ENCODE measurements at places on chromosomes 6 and 20. TPM values are rescaled to one million over a fixed set of nuclear protein-coding genes. Genes with fewer than 3 reads are reported as not detected.

- H3K36me3 ChIP-seq = peaks cover 19% of the 10 kb centered on the region
- H3K27ac ChIP-seq = peak overlapping the region; percentile 94
- DNase-seq = peak; percentile 43
- H3K27me3 ChIP-seq = peaks cover 14% of the 10 kb centered on the region
Observed at GRCh38 chr6:159969204-159969912, 476 bp downstream of the IGF2R start.

DNA sequence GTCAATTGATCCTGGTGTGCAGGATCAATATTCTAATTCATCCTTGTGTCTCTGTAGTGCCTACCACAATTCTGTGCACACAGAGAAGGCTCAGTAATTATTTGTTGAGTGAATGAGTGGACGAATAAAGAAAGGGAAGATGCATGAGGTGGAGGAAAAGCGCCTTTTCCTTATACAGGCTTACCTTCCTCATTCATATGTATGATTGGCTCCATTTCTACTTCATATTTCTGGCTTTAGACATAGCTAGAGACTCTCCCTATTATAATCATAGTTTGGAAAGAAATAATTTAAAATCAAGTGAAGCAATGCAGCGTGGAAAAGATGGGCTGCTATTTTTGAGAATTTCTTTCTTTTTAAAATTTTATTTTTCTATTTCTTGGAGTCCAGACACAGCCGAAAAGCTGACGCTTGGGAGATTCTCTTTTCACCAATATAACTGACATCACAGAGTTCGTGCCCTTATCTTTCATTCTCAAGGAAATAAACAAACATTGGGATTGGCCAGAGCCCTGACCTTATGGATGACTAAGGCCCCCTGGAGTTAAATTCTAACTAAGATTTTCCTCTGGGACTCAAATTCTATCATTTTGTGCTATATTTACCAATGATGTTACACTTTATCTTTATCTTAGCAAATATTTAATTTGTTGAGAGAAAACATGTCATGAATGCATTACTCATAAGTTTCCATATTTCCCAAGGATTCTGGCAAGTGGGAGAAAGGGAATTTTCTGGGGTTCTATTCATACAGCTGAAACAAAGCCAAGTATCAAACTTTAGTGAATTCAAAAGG, 48.1 kb downstream of the PRL start:
- H3K27ac ChIP-seq = no peak overlapping the region
- no peaks in the 10 kb centered on the region for H3K36me3 ChIP-seq
- no peaks in the 10 kb centered on the region for H3K4me1 ChIP-seq
- no peaks in the 10 kb centered on the region for H3K27me3 ChIP-seq
- no peak for DNase-seq
- H3K4me3 ChIP-seq = no peak overlapping the region

DNA sequence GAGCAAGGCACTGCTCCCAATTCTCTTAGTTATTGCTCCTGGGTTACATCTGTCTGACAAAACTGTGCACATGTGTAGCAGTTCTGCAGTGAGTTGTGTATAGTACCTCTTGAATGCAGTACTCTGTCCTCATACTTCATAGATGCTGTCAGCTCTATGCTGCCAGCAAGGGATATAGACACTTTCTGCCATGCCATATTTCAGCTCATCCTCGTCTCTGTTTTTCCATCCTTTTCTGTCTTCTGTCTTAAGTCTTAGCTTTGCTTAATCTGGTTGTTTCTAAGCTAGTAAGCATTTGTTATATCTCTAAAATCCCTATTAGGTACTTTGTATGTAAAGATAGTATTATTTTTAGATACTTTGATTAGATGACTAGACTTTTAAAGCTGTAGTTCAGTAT, 76.4 kb downstream of the HIVEP1 start:
- H3K4me3 ChIP-seq = no peak overlapping the region
- peaks cover 14% of the 10 kb centered on the region for H3K36me3 ChIP-seq
- H3K27ac ChIP-seq = no peak overlapping the region

GRCh38 chr6:13605634-13606033, 9.5 kb upstream of the NOL7 start:
- H3K4me1 ChIP-seq = peaks cover 4% of the 10 kb centered on the region
- no peak overlapping the region for H3K27ac ChIP-seq
- DNase-seq = no peak
- peaks cover 18% of the 10 kb centered on the region for H3K36me3 ChIP-seq
- H3K4me3 ChIP-seq = no peak overlapping the region

- no peak overlapping the region for H3K4me3 ChIP-seq
- DNase-seq = no peak
- H3K27ac ChIP-seq = no peak overlapping the region
Observed at GRCh38 chr6:34341481-34341971, 50.9 kb downstream of the NUDT3 start.

GRCh38 chr6:56536536-56536935, 106.2 kb downstream of the DST start:
- H3K27ac ChIP-seq = no peak overlapping the region
- no peak for DNase-seq
- no peak overlapping the region for H3K4me3 ChIP-seq
- H3K36me3 ChIP-seq = no peaks in the 10 kb centered on the region

The BTN1A1 gene
- not detected for total RNA-seq

The GPX5 gene
- not detected for total RNA-seq

- peaks cover 3% of the 10 kb centered on the region for H3K4me1 ChIP-seq
- no peak overlapping the region for H3K4me3 ChIP-seq
- no peaks in the 10 kb centered on the region for H3K27me3 ChIP-seq
- no peaks in the 10 kb centered on the region for H3K36me3 ChIP-seq
Observed at GRCh38 chr6:143215363-143215762, 154.7 kb downstream of the AIG1 start.

DNA sequence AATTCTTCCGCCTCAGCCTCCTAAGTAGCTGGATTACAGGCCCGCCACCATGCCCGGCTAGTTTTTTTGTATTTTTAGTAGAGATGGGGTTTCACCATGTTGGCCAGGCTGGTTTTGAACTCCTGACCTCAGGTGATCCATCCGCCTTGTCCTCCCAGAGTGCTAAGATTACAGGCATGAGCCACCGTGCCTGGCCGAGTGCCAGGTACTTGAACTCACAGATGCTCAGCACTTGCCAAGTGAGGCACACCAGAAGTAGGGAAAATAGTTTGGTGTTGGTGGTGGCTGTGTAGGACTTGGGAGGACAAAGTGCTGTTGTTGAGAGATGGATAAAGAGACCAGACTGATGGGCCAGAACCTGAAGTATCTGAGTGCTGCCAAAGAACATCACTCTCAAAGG, 40.0 kb upstream of the MBOAT1 start:
- H3K36me3 ChIP-seq = no peaks in the 10 kb centered on the region
- no peak overlapping the region for H3K27ac ChIP-seq
- H3K4me1 ChIP-seq = no peaks in the 10 kb centered on the region

- H3K27me3 ChIP-seq = no peaks in the 10 kb centered on the region
- H3K27ac ChIP-seq = no peak overlapping the region
Observed at GRCh38 chr6:34239893-34240292, 3.2 kb downstream of the HMGA1 start.

The STMND1 gene
- not detected for total RNA-seq

DNA sequence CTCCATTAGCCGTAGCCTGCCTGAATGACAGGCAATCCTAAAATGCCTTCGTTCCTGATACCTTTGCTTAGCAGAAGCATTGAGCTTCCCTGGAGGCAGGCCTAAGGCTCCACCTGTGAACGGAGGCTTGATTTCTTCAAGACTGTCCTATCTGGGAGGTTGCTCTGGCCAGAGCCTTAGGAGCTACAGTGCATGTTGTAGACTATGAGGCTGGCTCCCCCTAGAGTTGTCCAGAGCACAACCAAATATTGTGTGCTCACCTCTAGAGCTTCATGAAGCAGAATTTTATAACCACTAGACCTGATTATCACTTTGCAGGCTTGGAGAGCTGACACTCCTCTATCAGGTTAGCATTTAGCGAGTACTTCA, 217.8 kb downstream of the MAFB start:
- H3K4me3 ChIP-seq = no peak overlapping the region
- no peaks in the 10 kb centered on the region for H3K36me3 ChIP-seq
- H3K27ac ChIP-seq = no peak overlapping the region
- DNase-seq = no peak
- H3K27me3 ChIP-seq = no peaks in the 10 kb centered on the region
- H3K4me1 ChIP-seq = no peaks in the 10 kb centered on the region

GRCh38 chr6:338815-339262, 46.6 kb downstream of the DUSP22 start:
- peak overlapping the region; percentile 88 for H3K27ac ChIP-seq
- no peaks in the 10 kb centered on the region for H3K27me3 ChIP-seq
- peak overlapping the region; percentile 70 for H3K4me3 ChIP-seq
- peaks cover 7% of the 10 kb centered on the region for H3K36me3 ChIP-seq
- DNase-seq = peak; percentile 73

DNA sequence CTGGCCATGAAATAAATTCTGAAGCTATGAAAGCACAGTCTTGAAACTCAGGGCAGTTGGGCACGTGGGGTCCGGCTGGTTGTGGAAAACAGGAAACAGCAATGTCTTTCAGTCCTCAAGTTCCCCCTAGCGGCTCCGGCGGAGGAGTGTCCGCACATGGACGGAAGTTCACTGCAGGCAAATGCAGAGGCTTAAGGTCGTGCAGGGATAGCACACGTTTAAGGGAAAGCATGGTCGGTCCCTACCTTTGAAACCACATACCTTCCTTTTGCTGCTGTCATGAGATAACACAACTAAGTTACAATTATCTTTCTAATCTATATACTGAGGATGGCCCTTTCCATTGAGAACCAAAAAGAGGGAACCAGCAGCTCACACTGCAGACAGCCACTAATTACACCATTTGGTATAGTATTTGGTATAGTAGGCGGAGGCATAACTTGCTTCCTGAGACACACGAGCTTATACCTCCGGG, 52.6 kb upstream of the NFATC2 start:
- no peak overlapping the region for H3K4me3 ChIP-seq
- no peaks in the 10 kb centered on the region for H3K36me3 ChIP-seq
- peak overlapping the region; percentile 72 for H3K27ac ChIP-seq
- peaks cover 35% of the 10 kb centered on the region for H3K4me1 ChIP-seq
- DNase-seq = peak; percentile 88

The SDCBP2 gene
- 2.0 TPM for total RNA-seq

- no peak overlapping the region for H3K4me3 ChIP-seq
- H3K36me3 ChIP-seq = no peaks in the 10 kb centered on the region
- H3K27ac ChIP-seq = no peak overlapping the region
- peaks cover 2% of the 10 kb centered on the region for H3K27me3 ChIP-seq
- H3K4me1 ChIP-seq = peaks cover 15% of the 10 kb centered on the region
Observed at GRCh38 chr6:108446629-108447150, 114.0 kb upstream of the FOXO3 start.

- H3K27me3 ChIP-seq = no peaks in the 10 kb centered on the region
- H3K36me3 ChIP-seq = no peaks in the 10 kb centered on the region
- DNase-seq = no peak
- H3K27ac ChIP-seq = no peak overlapping the region
- no peaks in the 10 kb centered on the region for H3K4me1 ChIP-seq
Observed at GRCh38 chr20:62211769-62212288, 8.2 kb downstream of the HRH3 start.

- H3K36me3 ChIP-seq = peaks cover 6% of the 10 kb centered on the region
- H3K4me1 ChIP-seq = peaks cover 69% of the 10 kb centered on the region
- no peak for DNase-seq
Observed at GRCh38 chr6:107621229-107621937, 131.5 kb downstream of the SOBP start.

The DEFB114 gene
- total RNA-seq = not detected

DNA sequence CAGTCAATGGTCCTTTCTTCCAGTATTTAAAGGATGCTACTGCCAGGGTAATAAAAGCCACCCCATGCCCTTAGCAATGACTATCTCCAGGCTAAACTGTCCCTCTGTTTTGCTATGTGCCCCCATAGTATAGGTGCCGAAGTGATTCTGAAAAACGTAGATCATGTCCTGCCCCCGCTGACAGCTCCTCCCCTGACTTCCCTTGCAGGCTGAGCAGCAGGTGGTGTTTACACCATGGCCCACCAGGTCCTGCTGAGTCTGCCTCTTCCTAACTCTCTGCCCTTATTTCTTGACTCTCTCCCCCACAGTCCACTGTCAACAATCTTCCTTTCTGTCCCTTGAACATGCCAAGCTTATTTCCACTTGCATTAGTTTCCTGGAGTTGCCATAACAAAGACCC, 352.5 kb upstream of the TSHZ2 start:
- H3K27ac ChIP-seq = no peak overlapping the region
- no peaks in the 10 kb centered on the region for H3K4me1 ChIP-seq
- DNase-seq = no peak
- H3K27me3 ChIP-seq = no peaks in the 10 kb centered on the region

DNA sequence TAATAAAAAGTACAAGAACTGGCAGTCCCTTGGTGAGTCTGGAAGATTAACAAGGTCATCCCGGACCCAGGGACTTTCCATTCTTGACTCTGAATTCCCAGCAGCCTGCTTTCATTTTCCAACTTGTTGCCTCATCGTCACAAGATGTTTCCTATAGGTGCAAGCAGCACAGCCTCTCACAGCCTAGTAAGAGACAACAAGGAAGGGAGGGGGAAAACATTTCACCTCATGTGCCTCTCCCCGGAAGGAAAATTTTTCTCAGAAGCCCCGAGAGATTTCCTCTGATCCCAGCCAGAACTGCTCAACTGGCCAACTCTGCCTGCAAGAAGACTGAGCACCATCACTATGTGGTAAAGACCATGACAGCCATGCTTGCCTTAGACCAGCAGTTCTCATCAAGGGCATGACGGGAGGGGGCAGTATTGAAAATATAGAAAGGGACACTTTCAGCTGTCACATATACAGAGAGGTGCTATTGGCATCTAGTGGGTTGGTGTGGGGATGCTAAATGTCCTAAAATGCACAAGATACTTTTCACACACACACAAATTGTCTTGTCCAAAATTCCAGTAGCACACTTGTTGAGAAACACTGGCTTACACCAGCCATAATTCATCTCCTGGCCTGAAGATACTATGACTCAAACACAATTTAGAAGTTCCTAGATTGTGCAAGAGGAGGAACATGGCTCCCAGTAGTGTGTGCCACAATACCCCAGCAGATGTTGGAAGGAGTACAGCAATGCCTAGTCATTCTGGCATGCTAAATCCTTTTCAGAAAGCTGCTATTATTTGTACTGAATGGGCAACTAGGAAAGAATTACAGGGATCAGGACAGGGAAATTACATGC, 10.8 kb upstream of the WTAP start:
- H3K4me3 ChIP-seq = no peak overlapping the region
- H3K27ac ChIP-seq = no peak overlapping the region
- H3K27me3 ChIP-seq = no peaks in the 10 kb centered on the region

- no peak overlapping the region for H3K4me3 ChIP-seq
- DNase-seq = no peak
- H3K36me3 ChIP-seq = no peaks in the 10 kb centered on the region
- H3K4me1 ChIP-seq = peaks cover 5% of the 10 kb centered on the region
- no peak overlapping the region for H3K27ac ChIP-seq
- H3K27me3 ChIP-seq = peaks cover 16% of the 10 kb centered on the region
Observed at GRCh38 chr20:62557462-62557861, 81.7 kb upstream of the GATA5 start.

The C2 gene
- total RNA-seq = 0.87 TPM

DNA sequence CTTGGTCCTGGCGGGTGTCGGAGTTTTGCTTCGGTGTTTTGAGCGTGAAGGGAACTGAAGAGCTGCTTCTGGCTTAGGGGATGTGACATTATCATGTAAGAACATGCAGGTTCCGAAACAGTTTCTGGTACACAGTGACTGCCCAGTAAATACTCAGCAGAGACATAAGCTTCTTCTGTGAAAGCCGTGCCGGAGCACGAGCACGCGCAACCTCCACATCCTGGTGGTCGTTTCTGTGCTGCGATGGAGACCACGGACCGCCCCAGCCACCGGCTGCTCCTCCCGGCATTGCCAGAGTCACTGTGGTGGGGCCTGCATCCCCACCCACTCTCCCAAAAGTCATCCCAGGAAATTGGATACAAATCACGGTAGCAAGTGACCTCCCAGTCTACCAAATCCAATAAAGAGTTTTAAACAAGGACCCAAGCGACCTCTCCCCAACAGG, 18.7 kb downstream of the KIF25 start:
- no peaks in the 10 kb centered on the region for H3K4me1 ChIP-seq
- H3K27ac ChIP-seq = no peak overlapping the region
- H3K36me3 ChIP-seq = no peaks in the 10 kb centered on the region
- no peak overlapping the region for H3K4me3 ChIP-seq
- no peaks in the 10 kb centered on the region for H3K27me3 ChIP-seq
- DNase-seq = no peak

The DSP gene
- total RNA-seq = 0.13 TPM

The PLN gene
- not detected for total RNA-seq
